LHCN-M2 (cell line): ENCODE measurements at places on chromosomes 7 and 10. TPM values are rescaled to one million over a fixed set of nuclear protein-coding genes. Genes with fewer than 3 reads are reported as not detected.
A peak's percentile ranks its signal among the peaks of the same experiment; 100 is the strongest.

The FBXW4 gene
- 15.5 and 23.1 TPM in 2 replicates for total RNA-seq

GRCh38 chr7:127409629-127410028, 17.1 kb upstream of the ZNF800 start:
- DNase-seq = peak; percentile 19

The TMEM196 gene
- total RNA-seq = not detected in 2 replicates

GRCh38 chr7:98011996-98012395, 22.0 kb upstream of the OCM2 start:
- no peak for DNase-seq

DNA sequence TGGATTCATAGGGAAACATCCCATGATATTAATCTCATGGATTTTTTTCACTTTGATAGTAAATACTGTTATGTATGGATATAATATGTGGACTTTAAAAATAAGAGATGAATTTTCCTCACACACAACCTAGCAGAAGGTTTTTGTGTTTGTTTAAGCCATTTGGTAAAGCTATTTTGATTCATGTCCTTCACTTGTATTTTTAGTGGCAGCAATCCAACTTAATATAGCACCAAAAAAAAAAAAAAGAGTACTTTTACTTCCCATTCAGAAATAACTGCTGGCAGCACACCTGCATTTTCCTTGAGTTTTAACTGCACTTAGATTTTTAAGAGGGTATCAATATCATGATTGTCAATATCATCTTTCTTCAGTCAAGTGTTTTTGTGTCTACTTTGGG, 60.0 kb downstream of the MCMBP start:
- peak; percentile 11 for DNase-seq

GRCh38 chr10:97230146-97230545, 44.4 kb upstream of the SLIT1 start:
- DNase-seq = peak; percentile 52

The ADAM8 gene
- total RNA-seq = 0.57 and 0.77 TPM in 2 replicates

The RNF148 gene
- not detected in 2 replicates for total RNA-seq

GRCh38 chr10:21638681-21639080, 104.6 kb downstream of the MLLT10 start:
- DNase-seq = no peak

DNA sequence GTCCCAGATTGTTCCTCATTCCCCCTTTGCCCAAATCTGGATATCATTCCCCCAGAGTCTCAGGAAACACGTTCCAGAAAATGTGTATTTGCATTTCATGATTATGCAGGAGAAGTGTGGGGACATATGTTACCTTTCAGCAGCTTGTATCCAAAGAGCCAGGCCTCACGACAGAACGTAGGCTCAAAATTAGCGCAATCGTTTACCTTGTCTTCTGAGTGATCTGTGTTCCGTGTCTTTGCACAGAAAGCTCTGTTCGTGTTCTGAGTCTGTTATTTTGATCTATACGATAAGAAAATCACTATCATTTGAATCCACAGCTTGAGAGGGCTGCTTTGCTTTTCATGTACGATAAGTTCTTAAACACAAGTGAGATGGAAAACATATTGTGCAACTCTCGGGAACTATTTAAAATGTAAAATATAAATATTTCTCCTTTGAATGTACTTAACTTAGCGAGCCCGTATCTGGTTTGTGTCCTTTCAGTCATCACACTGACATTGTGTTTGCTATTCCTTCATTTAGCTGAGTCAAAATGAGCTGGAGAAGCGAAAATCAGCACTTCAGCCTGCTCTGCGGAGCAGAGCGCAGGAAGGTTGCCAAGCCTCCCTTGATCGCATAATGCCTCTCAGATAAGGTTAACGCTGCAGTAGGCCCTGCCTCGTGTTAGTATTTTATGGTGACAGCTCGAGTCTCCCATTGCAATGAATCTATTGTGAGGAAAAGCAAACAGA, 80.2 kb upstream of the CACNB2 start:
- DNase-seq = no peak

The SCIN gene
- 0.40 and 1.0 TPM in 2 replicates for total RNA-seq

The GAD2 gene
- total RNA-seq = not detected in 2 replicates

DNA sequence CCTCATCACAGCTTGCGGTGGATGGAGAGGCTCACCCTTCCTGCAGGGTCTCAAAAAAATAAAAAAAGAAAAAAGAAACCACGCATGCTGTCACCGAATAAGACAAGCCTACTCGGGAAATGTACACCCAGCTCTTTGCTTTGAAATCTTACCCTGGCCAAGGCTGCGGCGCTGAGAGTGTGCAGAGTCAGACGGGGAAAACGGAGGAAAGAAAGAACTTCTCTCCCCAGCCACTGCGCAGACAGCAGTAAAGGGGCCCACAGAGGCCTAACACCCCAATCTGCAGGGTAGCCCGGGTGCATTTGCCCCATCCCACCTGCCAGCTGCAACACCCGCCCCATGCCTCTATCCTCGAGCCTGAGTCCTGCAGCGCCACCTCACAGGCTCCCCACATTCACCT, 14.8 kb downstream of the SLIT1 start:
- no peak for DNase-seq

The MYH16 gene
- total RNA-seq = not detected in 2 replicates

- DNase-seq = peak; percentile 12
Measured at GRCh38 chr7:103094102-103094501, 19.2 kb downstream of the ARMC10 start.

DNA sequence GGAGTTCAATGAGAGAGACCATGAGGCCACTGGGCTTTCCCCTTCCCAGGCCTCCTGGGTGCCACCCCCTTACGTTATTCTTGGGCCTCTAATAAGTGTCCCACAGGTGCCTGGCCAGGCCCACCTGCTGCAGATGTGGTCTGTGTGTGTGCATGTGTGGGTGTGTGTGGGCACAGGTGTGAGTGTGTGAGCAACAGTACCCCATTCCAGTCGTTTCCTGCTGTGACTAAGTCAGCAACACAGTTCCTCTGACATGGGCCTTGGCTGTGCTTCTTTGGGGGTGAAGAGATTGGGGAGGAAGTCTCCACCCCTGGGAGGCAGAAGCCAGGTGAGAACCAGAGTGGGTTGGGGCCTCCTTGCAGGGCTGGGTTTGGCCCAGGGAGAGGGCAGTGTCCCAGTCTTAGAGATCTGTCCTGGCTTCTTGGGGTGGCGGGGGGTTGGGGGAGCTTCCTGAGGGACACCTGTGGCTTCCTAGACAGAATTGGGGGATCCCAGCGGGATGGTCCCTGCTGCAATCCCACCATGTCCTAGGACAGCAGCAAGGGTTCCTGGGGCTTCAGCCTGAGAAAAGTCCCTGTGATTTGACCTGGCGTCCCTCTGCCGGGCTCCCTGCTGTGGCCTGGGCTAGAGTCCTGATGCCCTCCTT, 4.1 kb upstream of the PILRB start:
- no peak for DNase-seq

The BEND7 gene
- 4.2 and 5.6 TPM in 2 replicates for total RNA-seq

GRCh38 chr10:3056280-3057037, 10.9 kb upstream of the PFKP start:
- DNase-seq = no peak

DNA sequence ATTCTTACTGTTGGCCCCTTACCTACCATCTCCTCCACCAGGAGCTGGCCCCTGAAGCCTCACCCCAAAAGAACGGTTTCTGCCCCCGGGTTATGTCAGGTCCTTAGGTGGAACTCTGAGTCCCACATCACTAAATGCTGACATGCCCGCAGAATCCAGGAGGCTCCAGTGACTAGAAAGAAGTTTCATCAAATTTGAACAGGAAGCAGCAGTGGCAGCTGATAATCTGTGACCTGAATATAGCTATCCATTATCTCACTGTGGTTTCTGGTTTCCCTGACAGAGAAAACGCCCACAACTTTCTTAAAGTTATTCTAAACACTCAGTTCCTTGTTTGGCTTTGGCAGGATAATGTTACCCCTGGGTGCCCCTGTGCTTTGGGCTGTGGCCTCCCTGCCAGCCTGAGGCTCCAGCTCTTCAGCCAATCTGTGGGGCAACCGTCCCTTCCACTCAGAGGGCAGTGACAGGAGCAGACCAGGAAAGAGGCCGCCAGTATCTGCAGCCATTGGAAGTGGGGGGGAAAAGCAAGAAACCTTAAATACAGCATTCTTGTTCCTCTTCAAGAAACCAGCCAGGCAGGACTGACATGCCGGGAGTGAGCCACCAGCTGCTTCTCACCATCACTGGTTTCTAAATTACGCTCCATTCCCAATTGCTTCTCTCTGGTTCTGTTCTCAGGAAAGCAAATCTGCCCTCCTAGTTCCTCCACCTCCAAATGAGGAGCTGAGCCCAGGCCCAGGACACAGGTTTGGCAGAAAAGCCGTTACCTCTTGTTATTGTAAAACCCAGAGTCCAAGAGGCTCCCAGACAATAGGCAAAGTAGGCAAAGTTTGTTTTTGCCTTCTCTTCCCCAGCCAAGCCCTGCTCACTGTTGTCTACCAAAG, 41.2 kb upstream of the VCL start:
- DNase-seq = peak; percentile 80
